ENCODE measurements at places on chromosomes 5 and 9.

DNA sequence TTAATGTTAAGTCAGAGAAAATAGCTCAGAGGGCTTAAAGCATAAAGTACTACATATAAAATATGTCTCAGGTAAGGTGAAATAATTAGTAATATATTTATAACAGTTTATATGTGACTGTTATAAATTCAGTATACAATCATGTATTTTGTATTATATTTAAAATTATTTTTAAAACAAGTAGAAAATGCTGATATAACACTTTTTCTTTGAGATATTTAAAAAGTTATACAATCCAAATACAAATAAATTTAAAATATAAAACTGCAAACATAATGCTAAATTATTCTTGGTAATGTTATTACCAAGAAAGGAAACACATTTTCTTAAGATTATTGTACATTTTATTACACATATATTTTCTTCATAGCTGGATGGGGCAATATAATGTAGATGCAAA lies 539.9 kb upstream of the CDH9 start:
- DNase-seq, result no peak

GRCh38 chr9:16680975-16681651 lies 189.4 kb downstream of the BNC2 start:
- DNase-seq, result peak; percentile 83

GRCh38 chr5:109192555-109193281 lies 217.1 kb downstream of the PJA2 start:
- no peak for DNase-seq

DNA sequence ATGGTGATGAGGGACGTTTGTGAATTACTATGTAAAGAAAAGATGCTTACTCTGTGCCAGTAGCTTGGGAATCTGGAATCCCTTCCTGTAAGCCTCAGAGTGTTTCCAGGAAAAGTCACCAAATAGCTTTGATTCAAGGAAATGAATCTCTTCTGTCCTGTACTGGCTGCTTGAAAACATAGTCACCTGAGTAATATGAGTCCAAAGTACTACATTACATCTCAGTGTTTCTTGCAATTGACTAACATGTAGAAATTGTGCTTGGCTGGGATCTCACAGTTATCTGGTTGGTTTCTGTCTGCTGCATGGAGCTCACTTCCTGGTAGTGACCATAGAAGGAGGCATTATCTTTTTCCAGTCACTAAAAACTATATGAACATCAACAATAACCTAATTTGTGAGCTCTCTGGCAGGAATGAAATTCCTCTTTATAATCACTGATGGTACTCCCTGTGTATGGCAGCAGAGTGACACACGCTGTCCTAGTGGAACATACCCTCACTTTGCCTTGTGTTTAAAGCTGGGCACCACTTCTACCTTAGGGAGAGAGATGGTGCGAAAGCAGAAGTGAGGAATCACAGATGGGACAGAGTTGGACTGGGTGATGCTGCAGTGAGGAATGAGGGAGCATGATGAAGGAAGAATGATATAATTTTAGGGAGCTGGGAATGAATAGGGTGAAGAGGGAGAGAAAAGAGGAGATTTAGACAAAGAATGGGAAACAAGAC lies 568.5 kb downstream of the RAB3C start:
- DNase-seq, result no peak

GRCh38 chr5:63145167-63145566 lies 566.5 kb downstream of the LRRC70 start:
- no peak for DNase-seq

DNA sequence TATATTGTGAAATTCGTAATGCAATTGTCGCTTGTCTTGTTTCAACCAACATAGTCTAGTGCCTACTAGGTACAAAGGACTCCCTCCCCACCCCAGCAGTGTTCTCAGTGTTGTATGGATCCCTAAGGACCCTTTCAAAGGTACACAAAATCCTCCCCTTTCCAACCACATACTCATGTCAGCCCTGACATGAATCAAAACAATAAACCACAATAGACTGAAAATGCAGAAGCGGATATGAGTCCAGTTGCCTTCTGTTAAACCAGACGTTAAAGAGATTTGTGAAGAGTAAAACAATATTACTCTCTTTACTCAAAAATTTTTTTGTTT lies 82.4 kb upstream of the IFNK start:
- DNase-seq, result no peak

DNA sequence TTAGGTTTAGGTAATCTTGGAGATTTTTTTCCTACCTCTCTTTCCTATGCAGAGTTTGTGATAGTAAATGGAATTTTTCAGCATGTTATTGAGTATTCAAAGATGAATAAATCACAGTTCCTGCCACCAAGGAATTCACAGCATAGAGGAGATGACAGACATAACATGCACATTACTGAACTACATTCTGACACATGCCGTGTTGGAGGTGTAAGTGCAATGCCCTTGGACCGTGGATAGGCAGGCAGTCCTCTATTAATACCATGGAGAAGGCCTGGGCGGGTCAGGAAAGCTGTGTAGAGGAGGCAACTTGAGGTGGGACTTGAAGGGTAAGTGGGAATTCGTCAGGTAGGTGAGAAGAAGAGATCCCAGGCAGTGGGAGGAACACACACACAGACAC lies 43.9 kb downstream of the MCCC2 start:
- DNase-seq, result peak; percentile 21

GRCh38 chr5:108769352-108769751 lies 21.7 kb downstream of the FER start:
- no peak for DNase-seq

GRCh38 chr5:66989286-66989685 lies 207.3 kb downstream of the CD180 start:
- DNase-seq, result peak; percentile 76

GRCh38 chr9:35357826-35358225 lies 132.1 kb upstream of the RUSC2 start:
- DNase-seq, result no peak

GRCh38 chr9:135385793-135386192 lies 93.8 kb upstream of the PPP1R26 start:
- no peak for DNase-seq

GRCh38 chr5:176724472-176724871 lies 77.2 kb downstream of the TSPAN17 start:
- no peak for DNase-seq

GRCh38 chr5:128498844-128499455 lies 39.1 kb downstream of the FBN2 start:
- DNase-seq, result peak; percentile 61
